ENCODE measurements at places on chromosomes 4 and X.

- DNase-seq, result no peak
Observed at GRCh38 chr4:13900780-13901179, 273.3 kb upstream of the BOD1L1 start.

DNA sequence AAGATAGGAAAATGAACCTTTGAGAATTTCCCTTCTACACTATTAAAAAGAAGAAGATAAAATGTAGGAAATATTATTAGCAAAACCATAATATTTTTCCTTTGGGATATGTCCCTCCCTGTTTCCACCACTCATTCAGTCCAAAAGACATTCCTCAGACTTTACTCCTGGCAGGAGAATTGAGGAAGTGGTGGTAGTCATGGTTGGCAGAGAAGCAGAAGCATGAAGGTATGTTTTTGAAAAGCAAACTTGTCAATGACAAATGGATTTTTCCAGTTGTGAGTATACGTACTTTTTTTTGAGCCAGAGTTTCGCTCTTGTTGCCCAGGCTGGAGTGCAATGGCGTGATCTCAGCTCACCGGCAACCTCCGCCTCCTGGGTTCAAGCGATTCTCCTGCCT, 13.7 kb downstream of the STAG2 start:
- no peak for DNase-seq

- DNase-seq, result peak; percentile 76
Observed at GRCh38 chrX:50812995-50813842, 775 bp downstream of the SHROOM4 start.

DNA sequence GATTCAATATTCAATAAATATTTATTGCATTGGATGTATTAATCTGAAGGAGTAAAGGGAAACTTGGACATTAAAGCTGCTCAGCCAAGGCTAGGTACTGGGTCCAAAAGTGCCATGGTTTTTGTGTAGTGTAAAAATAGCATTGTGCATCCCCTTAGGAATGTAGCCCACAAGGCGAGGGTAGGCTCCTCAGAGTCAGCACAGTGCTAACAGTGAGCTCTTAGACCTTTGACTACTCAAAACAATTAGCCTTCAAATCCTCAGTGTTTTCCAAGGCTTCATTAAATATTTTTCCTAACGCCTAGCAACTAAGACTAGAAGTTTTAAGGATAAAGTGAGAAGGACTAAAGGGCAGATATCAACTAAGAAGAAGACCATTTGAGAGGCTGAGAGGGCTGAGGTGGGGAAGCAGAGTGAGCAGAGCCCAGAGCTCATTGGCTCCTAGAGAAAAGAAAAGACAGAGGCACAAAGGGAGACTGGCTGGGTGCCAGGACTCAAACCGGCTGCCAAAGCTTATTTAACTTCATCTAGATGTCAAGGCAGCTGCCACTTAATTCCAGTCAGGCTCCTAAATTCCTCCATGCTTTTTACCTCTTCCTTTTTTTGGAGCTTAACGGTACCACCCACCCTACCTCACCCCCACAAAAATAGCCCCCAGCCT, 17.0 kb downstream of the PRKG2 start:
- no peak for DNase-seq

DNA sequence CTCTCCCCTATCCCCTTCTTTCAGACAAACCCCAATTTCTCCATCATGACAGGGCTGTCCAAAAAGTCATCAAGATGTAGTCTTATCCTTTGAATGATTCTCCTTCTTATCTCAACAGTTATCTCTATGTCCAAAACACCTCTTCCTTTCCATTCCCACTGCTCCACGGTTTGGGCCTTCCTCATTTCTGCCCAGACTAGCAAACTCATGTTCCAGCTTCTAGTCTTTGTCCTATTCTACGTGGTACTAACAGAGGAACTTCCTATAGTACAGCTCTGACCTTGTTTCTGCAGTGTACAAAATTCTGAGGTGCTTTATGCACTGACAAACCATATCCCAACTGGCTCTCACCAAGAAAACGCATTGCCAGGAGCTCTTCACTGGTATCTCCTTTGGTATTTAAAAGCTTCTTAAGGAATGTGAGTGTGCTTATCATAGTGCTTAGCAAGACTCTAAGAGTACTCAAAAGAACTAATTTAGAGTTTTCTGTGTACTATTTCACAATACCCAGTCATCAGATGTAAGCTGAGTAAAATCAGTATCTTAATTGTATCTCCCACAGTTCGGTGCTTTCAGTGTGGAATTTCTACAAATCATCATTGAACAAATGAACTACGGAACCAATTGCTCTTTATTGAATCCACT, 65.5 kb downstream of the MAML3 start:
- DNase-seq, result no peak

Measured in right kidney (tissue), 9 donors.